ENCODE measurements at places on chromosomes 13 and 19.

DNA sequence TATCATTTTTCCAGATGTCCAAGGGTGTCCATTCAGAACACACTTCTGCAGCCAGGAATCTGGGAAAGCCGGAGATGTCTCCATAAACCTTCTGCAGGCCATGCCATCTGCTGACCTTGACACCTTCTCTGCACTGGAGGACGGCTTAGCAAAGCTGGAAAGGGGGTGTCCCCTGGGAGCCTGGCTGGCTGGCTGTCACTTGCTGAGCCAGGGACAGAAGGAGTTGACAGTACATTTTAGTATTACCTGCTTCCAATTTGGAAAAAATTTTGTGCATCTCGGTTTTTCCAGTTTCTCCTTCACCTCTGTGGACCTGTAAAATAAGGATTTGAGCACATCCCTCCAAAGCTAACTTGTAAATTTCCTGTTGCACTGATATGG is 8.1 kb upstream of the CHST8 start:
- no peak for DNase-seq

DNA sequence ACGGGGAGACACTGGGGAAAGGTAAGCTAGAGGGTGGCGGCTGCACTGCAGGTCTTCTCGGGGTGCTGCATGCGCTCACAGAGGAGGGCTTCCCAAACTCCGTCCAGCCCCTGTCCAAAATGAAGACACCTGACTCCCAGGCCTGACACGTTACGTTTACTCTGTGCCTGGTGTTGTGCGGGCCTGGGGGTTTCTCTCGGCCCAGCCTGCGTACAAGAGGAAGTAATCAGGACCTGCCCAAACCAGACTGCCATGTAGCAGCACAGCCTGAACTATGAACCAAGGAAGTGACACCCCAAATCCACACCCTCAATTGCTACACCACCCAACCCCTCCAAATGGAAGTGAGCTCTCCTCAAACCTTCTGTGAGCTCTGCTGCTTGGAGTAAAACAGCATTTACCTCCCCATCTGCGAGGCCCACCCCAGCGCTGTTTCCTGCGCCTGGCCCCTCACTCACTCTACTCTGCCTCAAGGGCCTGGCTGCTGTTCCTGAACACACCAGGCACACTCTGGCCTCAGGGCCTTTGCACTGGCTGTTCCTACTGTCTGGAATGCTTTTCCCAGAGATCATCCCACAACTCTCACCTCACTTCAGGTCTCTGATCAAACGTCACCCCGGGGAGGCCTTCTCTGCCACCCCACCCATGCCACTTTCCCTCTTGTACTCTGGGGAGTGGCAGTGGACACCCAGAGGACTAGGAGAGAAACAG is 3.0 kb downstream of the HSPBP1 start:
- DNase-seq, result no peak

GRCh38 chr19:53132141-53132991 is at the start of gene ZNF415:
Gene ZNF415, minus strand, starts transcription at chr19:53132910. Its CDS starts 10,234 bp downstream, at chr19:53122676.
- peak; percentile 94 for DNase-seq

DNA sequence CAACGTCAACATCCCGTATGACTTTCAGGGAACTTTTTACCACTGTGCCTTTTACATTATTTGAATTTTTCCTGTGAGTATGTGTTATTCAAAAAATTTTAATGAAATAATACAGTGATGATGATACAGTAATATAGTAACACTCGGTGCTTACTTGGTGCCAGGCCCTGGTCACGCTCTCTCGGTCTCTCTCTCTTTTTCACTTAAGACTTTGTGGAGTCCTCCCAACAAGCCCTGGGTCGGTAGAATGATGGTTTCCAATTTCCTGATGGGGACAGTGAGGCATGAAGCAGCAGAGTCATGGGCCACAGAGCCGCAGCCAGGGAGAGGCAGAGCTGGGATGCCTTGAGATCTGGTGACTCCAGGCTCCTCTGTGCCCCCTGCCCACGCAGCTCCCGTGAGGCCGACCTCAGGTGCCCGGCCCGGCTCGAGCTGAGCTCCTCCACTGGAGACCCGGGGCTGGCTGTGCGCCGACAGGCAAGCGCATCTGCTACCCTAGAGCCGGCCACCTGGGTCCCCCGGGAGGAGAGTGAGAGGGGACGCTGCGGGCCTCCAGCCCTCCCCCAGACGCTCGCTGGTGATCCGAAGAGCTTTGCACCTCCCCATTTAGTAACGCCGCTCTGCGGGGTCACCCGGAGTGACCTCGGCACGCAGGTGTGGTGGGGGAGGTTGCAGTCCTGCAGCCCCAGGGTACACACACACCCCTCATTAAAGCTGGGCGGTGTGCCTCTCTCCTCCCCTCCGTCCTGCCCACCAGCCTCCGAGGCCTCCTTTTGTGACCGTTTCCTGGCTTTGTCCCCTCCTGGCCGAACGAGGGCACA is 4.4 kb upstream of the SBK3 start:
- DNase-seq, result no peak

GRCh38 chr13:46753137-46753536 is 43.8 kb downstream of the ESD start:
- no peak for DNase-seq

All from muscle of leg (tissue), 16 donors.